ENCODE measurements at places on chromosomes 4 and X. TPM values are rescaled to one million over a fixed set of nuclear protein-coding genes. Genes with fewer than 3 reads are reported as not detected.

DNA sequence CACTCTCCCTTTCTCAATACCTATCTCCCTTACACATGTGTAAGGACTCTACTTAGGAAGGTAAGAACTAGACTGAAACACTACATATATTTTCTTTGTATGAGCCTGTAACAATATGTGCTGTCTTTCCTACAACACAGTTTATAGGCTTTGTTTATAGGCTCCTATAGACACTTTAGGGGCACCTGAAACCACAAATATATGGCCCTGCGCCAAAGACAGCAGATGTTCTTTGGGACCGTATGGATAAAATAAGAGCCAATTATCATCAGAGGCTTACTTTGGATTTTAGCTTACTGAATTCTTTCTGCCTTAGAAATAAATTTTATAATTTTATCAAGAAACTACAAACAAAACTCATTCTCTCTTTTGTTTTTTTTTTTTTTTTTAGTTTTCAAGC, 16.6 kb upstream of the CXCL3 start:
- no peak overlapping the region for H3K27ac ChIP-seq
- no peaks in the 10 kb centered on the region for H3K36me3 ChIP-seq
- no peaks in the 10 kb centered on the region for H3K27me3 ChIP-seq

- H3K4me1 ChIP-seq = no peaks in the 10 kb centered on the region
- no peak for DNase-seq
- no peaks in the 10 kb centered on the region for H3K36me3 ChIP-seq
- no peaks in the 10 kb centered on the region for H3K27me3 ChIP-seq
- no peak overlapping the region for H3K4me3 ChIP-seq
These were observed 29.9 kb downstream of the XG start for GRCh38 chrX:2781698-2782097.

- H3K4me1 ChIP-seq = peaks cover 22% of the 10 kb centered on the region
- peaks cover 12% of the 10 kb centered on the region for H3K36me3 ChIP-seq
- no peaks in the 10 kb centered on the region for H3K27me3 ChIP-seq
- no peak for DNase-seq
- no peak overlapping the region for H3K27ac ChIP-seq
- H3K4me3 ChIP-seq = no peak overlapping the region
These were observed 88.0 kb downstream of the IRF2 start for GRCh38 chr4:184386271-184386781.

Gene NAP1L5
- 16.3 TPM for total RNA-seq

Gene NPY5R
- 0.22 TPM for total RNA-seq

Gene NAA11
- total RNA-seq = not detected

Gene VCX
- total RNA-seq = not detected

All from thyroid gland (tissue), 4 donors.